Cortex of kidney (tissue), 1 donor: ENCODE measurements at places on chromosomes 2 and 18.

DNA sequence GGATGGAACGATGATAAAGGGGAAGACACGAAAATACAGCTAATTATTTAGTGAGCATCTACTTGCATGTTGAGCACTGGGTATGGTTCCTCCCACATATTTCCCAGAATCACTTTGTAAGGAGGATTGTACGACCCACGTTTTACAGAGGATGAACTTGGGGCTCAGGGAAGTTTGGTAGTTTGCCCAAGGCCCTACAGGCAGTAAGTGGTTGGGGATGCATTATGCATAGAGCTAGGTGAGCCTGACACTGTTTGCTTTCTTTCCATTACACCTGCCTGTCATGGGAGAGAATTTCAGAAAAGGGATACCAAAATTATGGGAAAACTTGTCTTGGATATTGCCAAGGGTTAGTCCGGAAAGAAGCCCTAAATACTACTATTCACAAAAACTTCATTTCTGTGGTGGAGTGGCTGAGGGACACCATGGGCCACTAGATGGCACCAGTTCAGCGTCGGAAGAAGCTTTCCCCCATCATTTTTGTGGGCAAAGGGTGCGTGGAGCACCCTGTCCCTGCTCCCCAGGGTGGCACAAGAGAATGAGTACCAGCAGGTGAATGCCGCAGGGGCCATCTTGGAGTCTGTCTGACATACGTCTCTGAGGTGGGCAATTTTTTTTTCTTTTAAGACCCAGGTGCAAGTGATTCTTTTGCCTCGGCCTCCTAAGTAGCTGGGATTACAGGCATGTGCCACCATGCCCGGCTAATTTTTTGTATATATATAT lies 23.5 kb upstream of the C18orf32 start:
- DNase-seq = no peak

- no peak for DNase-seq
Observed at GRCh38 chr2:177550264-177551200, 158.0 kb downstream of the AGPS start.

GRCh38 chr2:152221839-152222238 lies 46.3 kb upstream of the STAM2 start:
- DNase-seq = no peak

- DNase-seq = no peak
Observed at GRCh38 chr2:150806336-150806735, 318.9 kb upstream of the RND3 start.

DNA sequence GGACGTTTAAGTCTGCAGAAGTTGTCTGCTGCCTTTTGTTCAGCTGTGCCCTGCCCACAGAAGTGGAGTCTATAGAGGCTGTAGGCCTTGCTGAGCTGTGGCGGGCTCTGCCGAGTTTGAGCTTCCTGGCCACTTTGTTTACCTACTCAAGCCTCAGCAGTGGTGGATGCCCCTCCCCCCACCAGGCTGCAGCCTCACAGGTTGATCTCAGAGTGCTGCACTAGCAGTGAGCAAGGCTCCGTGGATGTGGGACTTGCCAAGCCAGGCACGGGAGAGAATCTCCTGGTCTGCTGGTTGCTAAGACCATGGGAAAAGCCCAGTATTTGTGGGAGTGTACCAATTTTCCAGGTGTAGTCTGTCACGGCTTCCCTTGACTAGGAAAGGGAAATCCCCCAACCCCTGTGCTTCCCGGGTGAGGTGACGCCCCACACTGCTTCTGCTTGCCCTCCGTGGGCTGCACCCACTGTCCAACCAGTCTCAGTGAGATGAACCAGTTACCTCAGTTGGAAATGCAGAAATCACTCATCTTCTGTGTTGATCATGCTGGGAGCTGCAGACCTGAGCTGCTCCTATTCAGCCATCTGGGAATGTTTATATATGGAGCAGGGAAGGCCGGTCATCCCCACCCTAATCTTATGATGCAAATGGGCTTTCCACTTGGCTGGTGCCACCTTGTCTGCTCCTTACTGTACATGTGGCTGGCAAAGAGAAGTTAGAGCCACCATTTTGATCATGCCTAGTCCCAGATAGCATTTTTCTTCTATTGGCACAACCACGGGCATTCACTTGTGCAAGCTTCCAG lies 156.9 kb upstream of the ITGA6 start:
- no peak for DNase-seq

DNA sequence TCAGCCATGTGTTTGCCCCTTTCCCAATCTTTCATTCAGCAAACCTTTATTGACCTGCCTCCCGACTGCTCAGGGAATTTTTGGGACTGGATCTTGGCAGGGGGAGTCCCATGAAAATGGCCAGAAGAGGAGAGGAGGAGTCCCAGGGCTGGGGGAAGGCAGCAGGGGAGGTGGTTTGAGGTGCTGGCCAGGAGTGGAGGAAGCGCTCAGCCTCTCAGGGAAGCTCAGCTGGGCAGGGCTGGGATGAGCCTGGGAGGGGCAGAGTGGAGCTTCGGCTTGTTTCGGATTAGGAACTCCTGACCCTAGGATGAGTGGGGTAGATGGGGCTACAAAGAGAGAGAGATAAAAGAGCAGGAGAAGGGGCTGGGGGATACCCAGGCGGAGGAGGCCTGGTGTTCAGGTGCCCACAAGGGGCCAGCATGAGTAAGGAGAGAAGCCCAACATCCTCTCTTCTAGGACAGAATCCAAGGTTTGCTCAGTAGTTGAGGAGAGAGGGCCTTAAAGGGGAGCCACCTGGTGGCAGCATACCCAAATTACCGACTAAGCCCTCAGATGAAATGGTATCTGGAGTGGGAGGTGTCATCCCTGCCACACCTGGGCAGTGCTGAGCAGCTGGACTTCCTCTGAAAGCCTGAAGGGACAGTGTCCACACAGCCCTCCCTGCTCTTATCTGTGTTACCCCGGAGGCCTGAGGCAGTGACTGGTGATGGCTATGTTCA lies 91.1 kb downstream of the INHBB start:
- DNase-seq = no peak

- DNase-seq = no peak
Observed at GRCh38 chr2:55555977-55556376, 36.5 kb downstream of the CFAP36 start.

DNA sequence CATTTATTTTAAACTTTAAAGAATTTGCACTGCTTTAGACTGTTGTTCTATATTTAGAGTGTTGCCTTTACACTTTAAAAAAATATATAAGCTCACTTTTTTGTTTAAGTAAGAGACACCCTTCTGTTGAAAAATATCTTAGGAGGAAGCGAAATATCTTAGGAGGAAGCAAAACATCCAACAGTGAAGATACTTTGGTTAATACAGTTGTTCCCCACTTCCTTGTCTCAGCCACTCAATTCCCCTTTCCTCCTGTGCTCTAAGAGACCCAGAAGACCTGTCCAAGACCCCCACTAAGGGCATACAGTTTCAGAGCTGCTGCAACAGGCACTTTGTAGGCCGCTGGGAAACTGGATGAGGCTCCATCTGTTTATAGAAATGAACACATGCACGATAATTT lies 5.7 kb downstream of the SERPINB8 start:
- DNase-seq = no peak

DNA sequence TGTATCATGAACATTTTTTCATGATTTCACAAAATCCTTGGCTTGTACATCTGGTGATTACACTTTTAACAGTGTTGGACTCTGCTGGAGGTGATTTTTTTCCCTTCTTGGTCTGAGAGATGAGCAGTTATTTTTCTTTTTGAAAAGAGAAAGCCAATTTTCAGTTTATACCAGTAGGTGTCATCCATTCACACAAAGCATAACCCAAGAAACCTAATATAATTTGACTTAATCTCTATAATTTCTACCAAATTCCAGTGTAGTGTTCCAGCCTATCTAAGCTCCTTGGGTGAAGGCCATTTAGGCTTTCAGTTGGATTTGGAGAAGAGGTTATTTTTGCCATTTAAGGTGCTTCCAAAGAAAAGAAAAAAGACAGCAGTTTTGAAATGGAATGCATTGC lies 7.7 kb upstream of the ICOS start:
- DNase-seq = no peak

DNA sequence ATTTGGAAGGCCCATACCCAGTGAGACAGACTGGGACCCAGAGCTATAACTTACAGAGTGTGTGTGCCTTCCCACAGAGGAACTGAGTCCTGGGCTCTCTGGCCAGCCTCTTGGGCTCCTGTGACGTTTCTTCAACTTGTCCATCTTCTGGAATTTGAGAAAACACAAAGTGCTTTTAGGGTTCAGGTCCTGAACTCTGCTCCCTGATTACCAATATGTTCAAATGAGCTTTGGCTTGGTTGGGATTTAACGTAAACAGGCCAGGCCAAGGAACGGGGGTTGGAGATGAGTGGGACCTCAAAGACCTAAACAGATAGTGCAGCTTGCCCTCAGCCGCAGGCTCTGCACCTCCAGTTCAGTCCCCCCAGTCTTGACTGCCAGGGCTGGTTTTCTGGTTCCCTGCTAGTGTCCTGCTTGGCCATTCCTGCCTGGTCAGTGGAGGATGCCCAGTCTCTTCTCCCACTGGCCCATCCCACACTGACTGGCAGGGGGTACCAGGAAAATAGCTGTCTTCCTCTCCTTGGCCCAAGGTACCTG lies 44.9 kb downstream of the TMEM17 start:
- DNase-seq = no peak

DNA sequence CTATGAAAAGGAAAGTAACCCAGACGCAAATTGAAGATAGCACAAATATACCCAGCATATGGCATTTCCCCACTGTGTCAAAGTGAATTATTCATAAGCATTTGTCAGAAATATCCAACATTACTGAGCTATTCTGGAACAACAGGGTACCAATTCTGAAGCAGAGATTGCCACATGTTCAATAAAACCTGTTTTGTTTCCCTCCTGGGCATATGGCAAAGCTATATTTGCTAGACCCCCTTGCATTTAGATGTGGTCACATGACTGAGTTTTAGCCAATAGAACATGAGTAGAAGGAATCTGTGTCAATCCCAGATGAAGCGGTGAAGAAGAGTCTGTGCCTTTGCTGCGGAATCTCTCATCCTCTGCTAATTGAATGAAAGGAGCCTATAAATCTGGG lies 296.4 kb upstream of the DLGAP1 start:
- no peak for DNase-seq

DNA sequence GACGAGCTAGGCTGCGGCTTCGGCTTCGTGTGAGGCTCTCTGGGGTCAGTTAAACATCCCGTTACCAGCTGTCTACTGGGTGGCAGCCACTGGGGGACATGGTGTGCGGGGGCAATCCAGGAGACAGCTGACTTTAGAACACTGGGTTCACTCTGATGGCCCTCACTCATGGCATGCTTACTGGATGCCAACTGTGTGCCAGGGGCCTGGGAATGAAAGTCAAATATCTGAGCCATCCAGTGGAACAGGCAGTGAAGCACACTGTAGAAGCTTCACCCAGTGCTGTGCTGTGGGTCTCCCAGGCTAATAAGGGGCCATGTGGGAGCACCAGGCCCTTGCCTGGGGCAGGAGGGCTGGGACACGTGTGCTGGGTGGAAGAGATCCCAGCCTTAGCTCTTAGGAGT lies 48.3 kb downstream of the GLI2 start:
- no peak for DNase-seq

DNA sequence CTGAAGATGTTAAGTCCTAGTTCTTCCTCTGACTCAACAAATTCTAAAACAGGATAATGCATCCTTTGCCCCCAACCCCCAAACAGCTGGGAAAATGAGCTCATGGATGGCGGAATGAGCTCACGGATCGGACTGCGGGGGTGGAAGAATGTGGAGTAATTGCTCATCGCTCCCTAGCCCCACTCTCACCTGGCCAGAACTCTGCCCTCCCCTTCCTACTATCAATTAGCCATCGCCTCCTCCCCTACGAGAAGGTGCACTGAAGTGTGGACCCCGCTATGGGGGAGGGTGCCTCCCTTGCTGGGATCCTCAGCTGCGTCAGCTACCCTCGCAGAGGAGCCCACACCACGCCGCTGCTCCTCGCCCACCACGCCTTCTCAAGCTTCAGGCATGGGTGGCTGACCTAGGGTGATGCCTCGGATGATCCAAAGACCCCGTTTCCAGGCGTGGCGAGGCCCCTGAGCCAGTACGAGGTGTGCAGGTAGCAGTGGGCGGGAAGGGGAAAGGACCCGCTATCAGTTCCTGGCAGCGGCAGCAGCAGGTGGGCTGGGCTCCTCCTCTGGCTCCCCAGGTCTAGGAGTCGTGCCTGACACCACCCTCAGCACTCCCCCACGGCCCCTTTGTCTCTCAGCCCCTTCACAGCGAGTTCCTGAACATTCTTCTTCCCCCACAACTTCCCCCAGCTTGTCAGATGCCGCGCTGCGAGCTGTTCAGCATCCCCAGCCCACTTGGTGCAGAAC lies 82.1 kb upstream of the POMC start:
- DNase-seq = no peak

GRCh38 chr2:144567745-144568144 lies 47.8 kb upstream of the ZEB2 start:
- no peak for DNase-seq

- no peak for DNase-seq
Observed at GRCh38 chr2:147255812-147256211, 589.0 kb upstream of the ACVR2A start.

DNA sequence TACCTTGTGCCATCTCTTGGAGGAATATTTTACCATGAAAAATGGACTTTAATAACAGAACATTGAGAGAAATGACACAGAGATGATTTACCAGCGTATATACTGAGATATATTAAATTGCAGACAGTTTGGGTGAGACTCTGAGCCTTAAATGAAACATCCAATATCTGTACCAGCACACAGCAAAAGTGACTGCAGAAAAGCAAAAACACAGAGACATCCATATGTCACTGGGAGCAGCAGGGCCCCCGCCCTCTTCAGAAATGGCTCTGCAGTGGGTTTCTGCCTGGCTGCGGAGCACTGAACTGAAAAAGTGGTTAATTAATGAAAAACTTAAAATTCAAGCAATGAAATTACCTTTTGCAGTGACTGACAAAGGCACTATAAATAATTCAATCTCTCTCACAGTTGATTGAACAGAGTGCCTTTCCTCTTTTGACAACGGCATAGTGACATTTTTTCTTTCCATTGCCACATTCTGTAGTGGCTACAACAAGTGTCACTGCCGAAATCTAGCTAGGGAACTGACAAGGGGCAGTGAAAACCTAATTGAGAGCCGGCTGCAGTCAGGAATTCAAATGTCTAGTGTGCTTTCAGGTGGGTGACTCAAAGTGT lies 353.4 kb downstream of the ALK start:
- no peak for DNase-seq

DNA sequence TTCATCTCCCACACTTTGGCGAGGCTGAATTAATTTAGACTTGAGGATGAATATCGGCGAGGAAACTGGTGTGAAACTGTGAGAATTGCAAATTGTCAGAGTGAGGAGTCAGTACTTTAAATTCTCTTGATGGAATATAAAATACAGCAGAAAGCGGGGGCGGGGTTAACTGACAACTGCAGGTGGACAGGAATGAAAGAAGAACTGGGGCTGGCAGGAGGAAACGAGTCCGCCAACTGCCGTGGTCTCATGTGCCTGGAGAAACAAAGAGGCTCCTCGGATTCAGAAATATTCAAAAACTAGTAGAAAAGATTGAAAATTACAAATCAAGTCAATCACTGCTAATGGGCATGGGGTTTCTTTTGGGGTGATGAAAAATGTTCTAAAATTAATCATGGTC lies 44.3 kb downstream of the MOGAT1 start:
- DNase-seq = no peak

- DNase-seq = no peak
Observed at GRCh38 chr2:45813003-45813941, 161.8 kb downstream of the PRKCE start.

- no peak for DNase-seq
Observed at GRCh38 chr2:137138263-137138662, 372.9 kb downstream of the THSD7B start.
